GM23338 (cell line): ENCODE measurements at places on chromosomes 1 and 21. TPM values are rescaled to one million over a fixed set of nuclear protein-coding genes. Genes with fewer than 3 reads are reported as not detected.

The ADGRL4 gene
- total RNA-seq = 0.24 and 1.3 TPM in 2 replicates

The HSD3B1 gene
- total RNA-seq = not detected in 2 replicates

The NPHP4 gene
- 8.6 and 12.4 TPM in 2 replicates for total RNA-seq

The MROH7 gene
- total RNA-seq = 0.17 TPM in 1 of 2 replicates, not detected in the other

The OXCT2 gene
- 2.8 and 4.0 TPM in 2 replicates for total RNA-seq

The AMPD1 gene
- not detected in 2 replicates for total RNA-seq

The UBXN10 gene
- 0.58 and 0.69 TPM in 2 replicates for total RNA-seq

The SYDE2 gene
- 20.1 and 20.6 TPM in 2 replicates for total RNA-seq

The JAM2 gene
- total RNA-seq = 4.9 and 8.7 TPM in 2 replicates

The CFHR2 gene
- not detected in 2 replicates for total RNA-seq

The LMNA gene
- total RNA-seq = 56.3 and 68.9 TPM in 2 replicates

The IGSF9 gene
- total RNA-seq = 23.5 and 27.6 TPM in 2 replicates

The ORC1 gene
- total RNA-seq = 54.4 and 55.0 TPM in 2 replicates

The KRTAP11-1 gene
- not detected in 2 replicates for total RNA-seq

The ZNF593OS gene
- total RNA-seq = not detected in 2 replicates

The CAPN9 gene
- 0.07 TPM in 1 of 2 replicates, not detected in the other for total RNA-seq

The ANKRD65 gene
- 1.7 and 1.8 TPM in 2 replicates for total RNA-seq

The LRRN2 gene
- total RNA-seq = 2.0 and 2.6 TPM in 2 replicates

The RNF223 gene
- total RNA-seq = not detected in 2 replicates

The OR2T11 gene
- total RNA-seq = not detected in 2 replicates
